GM06990 (cell line): ENCODE measurements at places on chromosomes 2 and 18.
A peak's percentile ranks its signal among the peaks of the same experiment; 100 is the strongest.

DNA sequence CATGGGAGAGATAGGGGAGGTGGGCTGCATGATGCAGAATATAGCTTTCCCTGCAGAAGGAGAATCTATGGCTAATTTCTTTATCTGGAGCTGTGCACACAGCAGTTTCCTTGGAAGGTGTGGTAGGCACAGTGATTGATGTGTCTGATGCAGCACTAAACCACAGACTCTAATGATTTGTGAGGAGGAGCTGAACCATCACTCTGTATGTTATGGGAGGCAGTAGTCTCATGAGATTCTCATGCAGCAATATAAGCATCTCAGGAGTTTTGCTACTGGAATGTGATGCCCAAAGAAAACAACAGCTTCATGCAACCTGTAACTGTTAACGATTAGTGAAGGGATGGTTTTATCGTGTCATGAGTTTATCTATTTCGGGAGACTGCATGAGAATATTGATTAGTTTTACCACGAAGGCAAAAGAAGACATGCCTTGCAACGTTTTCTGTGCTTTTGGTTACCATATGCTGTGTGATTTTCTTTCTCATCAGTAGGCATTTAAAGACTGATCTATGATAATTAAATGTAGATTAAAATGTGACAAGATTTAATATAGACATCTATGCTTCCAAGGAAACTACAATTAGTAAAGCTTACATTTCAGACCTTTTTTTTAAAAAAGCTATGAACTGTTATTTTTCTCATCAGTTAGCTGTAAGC lies 286.8 kb downstream of the ARL6IP6 start:
- DNase-seq, result no peak

GRCh38 chr2:234680688-234681619 lies 184.1 kb upstream of the ARL4C start:
- no peak for DNase-seq

DNA sequence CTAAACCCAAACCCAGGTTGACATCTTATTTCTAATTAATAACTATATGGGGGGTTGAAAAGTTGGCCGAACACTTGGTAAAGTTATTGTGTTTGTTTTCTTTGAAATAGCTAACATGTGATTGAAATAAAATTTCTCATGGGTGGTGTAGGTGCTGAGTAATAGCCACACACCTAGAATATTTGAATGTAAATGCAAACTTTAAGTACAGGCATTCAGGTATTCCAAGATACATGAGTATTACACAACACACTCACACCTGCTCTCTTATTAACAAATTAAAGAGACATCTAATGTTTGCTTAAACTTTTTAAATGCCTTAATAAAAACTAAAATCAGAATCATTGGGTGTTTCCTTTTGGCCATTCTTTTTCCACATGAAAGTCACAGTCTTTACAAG lies 165.5 kb downstream of the EHBP1 start:
- DNase-seq, result no peak

DNA sequence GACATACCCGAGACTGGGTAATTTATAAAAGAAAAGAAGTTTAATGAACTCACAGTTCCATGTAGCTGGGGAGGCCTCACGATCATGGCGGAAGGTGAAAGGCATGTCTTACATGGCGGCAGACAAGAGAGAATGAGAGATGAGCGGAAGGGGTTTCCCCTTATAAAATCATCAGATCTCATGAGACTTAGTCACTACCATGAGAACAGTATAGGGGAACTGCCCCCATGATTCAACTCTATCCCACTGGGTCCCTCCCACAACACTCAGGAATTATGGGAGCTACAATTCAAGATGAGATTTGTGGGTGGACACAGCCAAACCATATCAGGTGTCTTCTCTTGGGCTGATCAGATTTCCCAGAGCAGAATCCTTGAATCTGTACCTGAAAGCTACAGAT lies 617.3 kb upstream of the ID2 start:
- DNase-seq, result no peak

- DNase-seq, result no peak
Measured at GRCh38 chr2:241947004-241947350, 77.4 kb downstream of the RTP5 start.

GRCh38 chr18:23102493-23103261 lies 32.6 kb upstream of the CABLES1 start:
- DNase-seq, result no peak

- DNase-seq, result no peak
Measured at GRCh38 chr18:77203071-77203470, 46.6 kb upstream of the GALR1 start.

GRCh38 chr18:5195656-5196055 lies 1.4 kb downstream of the AKAIN1 start:
- no peak for DNase-seq

DNA sequence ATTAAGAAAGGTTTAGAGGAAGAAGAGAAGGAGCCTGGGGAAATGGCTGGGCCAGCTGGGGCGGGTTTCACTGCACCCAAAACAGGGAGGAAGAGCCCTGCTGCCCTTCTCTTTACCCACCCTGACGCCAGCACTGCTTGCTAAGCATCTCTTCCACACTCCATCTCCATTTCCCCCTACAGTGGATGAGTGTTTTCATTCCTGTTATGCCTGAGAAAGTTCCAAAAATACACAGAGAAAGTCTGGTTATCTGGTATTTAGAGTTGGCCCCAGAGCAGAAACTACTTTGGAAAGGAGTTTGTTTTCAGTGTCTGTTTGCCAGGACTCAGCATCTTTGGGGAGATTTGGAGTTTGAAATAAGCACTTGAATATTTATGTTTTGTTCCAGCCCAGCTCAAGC lies 451.0 kb downstream of the SLC4A3 start:
- DNase-seq, result no peak

- DNase-seq, result no peak
Measured at GRCh38 chr2:240402566-240403272, 32.7 kb upstream of the GPC1 start.

- no peak for DNase-seq
Measured at GRCh38 chr2:199524689-199525574, 67.2 kb upstream of the SATB2 start.

DNA sequence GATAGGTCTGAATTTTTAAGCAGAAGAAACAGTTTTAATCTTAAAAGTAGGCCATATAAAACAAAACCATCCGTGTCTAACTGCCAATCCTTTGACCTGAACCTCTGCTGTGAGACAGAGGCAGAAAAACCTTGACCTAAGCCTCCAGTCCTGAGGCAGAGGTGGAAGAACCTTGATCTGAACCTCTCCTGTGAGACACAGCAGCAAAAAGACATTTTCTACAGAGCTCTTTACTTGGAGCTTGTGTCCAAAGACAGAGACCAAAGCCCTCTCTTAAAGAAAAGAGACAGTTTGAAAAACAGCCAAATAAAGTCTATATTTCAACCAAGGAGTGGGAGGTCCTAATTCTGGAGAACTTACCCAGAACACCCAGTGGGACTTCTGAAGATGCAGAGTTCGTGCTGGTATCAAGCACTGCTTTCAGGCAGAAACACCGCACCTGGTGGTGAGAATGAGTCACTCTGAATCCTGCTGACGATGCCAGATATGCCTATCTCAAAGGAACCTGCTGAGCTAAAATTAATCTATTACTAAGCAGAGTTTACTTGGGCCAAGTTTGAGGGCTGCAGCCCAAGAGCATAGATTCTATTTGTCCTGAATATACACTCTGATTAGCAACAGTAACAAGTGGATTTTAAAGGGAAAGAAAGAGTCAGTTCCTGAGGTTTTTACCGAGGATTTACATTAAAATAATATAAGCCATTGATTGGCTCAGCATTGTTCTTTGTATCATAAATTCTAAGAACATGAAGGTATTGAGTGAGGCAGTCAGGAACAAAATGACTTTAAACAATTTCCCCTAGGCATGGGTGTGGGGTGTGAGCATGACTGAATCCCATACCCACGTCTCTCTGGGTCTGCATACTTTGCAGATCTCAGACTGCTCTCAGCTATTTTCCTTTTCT lies 806.4 kb downstream of the TRIB2 start:
- peak; percentile 59 for DNase-seq

- no peak for DNase-seq
Measured at GRCh38 chr18:27413495-27414401, 228.6 kb upstream of the CHST9 start.

- peak; percentile 59 for DNase-seq
Measured at GRCh38 chr2:17538844-17539554, 1.5 kb upstream of the VSNL1 start.

DNA sequence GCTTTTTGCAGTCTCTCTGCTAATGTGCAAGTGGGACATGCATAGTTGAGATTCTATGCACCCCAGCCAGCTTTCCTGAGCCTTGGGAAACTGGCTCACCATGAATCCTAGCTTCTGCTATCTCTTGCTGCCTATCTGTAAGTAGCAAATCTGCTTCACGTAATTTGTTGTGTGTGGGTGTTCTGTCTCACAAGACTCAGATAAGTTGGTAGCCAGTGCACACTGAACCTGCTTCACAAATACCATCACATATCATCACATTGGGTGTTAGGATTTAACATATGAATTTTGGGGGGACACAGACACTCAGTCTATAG lies 13.9 kb upstream of the VRK2 start:
- DNase-seq, result no peak

GRCh38 chr2:130840506-130840905 lies 3.8 kb downstream of the ARHGEF4 start:
- no peak for DNase-seq

DNA sequence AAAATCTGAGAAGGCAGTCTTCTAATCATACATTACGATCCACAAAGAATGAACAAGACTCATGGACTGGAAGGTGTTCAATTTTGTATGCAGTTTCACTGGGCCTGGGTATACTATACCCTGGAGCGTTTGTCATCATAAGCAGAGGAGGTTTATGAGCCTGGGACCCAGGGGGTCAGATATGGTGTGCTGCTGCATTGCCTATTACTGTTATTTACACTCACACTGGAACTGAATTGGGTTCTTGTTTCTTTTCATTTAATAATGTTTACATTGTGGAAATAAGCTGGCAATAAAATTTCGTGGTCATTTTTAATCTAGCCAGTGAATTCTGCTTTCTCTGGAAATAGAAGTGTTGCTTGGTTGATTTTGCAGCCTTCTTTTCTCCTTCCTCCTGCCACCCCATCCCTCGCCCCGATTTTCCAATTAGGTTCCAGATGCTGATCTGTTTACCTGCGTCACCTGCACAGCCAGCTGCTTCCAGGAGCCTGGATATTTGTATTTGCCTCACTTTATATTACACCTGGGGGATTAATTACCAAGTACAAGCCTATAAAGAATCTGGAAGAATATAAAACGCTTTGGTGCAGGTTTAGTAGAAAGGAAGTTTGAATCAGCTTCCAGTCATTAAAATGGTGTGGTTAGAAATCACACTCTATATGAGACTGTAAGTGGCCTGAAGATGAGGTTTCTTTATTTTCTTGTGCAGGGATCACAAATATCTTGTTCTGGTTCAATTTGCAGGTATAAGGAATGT lies 234.4 kb downstream of the SOCS6 start:
- DNase-seq, result no peak

GRCh38 chr2:229176136-229176535 lies 95.0 kb downstream of the PID1 start:
- no peak for DNase-seq

DNA sequence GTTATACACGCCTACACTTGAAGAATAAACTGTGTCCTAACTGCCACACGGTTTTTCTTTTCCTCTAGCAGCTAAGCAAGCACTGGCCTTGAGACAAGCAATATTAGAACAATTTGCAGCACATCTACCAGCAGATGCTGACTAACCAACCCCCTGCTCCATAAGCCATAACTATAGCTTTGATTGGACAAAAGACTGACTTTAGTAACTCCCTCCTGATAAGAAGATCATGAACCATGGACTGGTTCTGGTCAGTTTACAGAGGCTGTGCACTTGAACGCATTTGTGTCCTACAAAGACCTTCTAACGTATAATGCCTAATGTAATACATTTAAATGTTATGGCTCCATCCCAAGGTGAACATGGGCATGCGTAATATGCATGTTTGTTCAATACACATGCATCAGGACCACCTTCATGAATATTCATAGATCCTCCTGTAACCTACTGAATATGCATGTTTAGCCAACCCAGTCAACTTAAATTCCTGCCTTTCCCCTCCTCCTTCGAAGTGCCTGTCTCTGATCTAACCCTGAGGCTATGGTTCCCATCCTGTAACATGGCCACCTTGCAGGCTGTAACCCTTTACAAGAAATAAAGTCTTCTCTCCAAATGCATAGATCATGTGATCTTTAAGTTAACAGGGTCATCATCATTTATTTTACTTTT lies 26.5 kb downstream of the SLC4A5 start:
- DNase-seq, result no peak

- DNase-seq, result no peak
Measured at GRCh38 chr2:143823296-143823695, 694.1 kb downstream of the ARHGAP15 start.

DNA sequence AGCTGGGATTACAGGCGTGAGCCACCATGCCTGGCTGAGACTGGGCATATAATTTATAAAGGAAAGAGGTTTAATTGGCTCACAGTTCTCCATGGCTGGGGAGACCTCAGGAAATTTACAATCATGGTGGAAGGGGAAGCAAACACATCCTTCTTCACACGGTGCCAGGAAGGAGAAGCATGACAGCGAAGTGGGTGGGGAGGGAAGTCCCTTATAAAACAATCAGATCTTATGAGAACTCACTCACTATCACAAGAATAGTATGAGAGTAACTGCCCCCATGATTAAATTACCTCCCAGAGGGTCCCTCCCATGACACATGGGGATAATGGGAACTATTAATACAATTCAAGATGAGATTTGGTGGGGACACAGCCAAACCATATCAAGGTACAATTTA lies 7.8 kb upstream of the LCLAT1 start:
- DNase-seq, result no peak

DNA sequence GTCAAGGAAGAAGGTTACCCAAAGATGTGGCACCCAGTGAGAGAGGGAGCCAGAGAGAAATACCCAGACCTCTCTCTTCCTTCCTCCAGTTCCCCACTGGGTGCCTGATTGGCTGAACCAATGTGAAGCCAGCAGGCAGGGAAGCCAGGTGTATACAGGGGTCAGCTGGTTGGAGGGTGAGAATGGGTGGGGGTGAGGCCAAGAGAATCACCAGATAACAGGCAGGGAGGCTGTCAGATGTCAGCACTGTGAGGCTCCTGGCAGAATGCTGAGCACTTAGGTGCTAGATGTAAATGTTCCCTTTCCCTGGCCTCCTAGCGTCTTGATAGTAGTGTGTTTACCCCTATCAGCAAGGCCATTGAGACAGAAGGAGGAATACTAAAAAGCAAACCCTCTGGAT lies 104.0 kb upstream of the MGAT5 start:
- DNase-seq, result no peak

DNA sequence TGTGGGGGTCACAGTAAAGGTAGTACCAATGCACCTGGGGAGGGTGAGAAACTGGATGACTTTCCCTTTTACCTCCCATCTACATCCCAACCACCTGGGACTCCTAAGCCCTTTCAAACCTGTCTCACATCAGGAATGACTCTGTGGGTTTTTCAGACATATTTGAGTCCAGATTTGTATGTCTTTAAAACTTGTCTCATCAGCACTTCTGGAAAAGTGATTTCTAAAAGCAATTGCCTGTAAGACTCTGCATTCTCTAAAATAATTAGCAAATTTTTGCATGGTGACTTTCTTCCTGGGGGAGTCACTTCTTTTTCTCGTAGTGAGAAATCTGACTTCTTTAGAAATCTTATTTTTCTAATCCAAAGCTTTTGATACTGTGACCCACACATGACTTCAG lies 1553.0 kb upstream of the PIK3C3 start:
- DNase-seq, result no peak
